ENCODE measurements at places on chromosomes 2 and 18.

- no peak for DNase-seq
These were observed 63.0 kb upstream of the GALNT13 start for GRCh38 chr2:153808679-153809078.

DNA sequence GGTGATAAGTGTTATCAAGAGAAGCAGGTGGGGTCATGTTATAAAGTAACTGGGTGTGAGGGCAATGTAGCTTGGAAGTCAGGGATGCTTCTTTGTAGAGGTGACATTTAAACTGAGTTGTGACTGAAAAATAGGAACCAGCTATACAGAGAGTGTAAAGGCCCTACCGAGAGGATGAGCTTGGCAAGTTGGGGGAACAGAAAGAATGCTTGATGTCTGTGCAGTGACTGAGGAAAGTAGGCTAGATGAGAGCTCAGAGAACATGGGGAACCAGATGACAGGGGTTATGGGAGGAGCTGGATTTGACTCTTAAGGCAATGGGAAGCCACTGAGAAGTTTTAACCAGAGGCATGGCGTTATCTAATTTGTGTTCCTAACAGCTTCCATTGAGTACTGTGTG is 115.3 kb downstream of the DOCK10 start:
- DNase-seq = no peak

DNA sequence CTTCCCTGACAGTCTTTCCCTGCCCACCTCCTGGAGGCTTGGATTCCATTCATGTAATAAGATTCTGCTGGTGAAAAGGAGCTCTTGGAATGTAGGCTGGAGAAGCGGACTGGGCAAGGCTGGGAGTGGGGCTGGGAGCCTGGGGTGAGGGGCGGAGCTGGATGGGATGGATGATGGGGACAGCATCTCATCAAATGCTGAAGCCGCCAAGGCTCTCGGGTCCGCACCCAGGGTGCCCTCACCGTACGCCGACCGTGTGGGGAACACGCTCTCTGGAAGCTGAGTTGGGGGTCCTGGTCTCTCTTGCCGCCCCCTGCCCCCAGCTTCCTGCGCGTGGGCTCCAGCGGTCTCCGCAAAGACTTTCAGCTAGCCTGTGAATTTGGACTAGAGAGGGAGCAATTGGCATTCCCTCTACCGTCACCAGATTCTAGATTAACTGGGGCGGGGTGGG is 9.1 kb downstream of the RAX start:
- no peak for DNase-seq

DNA sequence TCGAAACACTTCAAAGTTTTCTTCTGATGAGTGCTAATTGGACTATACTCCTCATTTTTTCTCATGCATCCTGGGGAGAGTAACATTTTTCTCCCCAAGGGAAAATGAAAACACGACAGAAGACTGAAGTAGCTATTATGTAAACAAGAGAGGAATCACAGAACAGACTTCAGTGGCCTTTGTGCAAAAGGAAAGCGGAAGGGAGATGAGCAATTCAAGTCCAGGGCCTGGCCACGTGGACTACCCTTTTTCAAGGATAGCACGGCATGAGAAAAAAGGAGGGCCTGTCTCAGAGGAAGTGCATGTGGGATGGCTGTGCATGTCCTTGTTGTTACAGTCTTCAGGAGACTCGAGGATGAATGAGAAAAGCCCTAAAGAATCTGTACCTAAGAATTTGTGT is 43.8 kb upstream of the KCNE4 start:
- no peak for DNase-seq

DNA sequence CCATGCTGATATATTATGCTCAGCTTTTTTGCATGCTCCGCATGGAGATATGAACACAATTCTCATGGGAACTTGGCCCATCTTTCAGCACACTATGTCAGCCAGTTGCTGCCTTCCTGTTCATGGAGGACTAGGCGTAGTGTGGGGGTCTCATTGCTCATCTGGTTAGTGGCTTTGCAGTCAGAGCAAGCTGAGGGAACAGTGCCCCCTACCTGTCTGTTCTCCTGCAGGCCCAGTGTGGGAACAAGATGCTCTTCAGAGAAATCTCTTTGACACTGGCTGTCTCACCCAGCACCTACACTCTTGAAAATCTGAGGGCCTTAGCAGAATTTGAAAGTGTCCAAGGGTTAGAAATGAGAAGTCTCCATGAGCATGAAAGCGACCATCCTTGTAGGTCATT is 47.1 kb downstream of the SPTBN1 start:
- no peak for DNase-seq

GRCh38 chr2:72205504-72205881 is 57.8 kb upstream of the CYP26B1 start:
- DNase-seq = no peak

- DNase-seq = no peak
These were observed 33.6 kb upstream of the MGAT4A start for GRCh38 chr2:98764499-98764898.

DNA sequence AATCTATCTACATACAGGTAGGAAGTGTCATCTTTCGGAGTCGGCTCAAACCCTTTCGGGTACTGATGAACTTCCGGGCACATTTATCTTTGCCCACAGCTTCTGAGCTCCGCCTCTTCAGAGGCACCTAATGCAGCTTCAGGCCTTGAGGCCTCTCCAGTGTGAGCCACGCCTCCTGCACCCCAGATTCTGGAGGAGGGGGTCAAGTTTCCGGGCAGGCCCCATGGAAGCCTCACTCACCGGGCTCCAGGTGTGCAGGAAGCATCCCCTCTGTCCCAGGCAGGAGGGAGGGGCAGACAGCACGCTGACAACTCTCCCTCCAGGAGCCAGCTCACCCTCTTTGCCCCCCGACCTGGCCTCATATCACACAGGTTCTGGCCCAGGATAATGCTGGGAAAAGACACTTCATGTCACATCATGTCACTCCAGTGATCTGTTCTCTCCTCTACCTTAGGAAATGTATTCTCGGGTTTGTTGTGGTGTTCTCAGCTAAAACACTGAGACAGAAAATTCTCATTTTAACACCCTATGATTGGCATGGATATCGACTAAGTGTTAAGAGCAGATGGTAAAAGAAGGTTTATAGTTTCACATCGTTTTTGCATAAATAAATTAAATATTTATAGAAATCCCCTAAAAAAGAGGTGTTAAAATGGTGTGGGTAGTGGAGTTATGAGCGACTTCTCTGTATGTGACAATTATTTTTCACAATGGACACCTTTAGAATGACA is 46.2 kb upstream of the COPS8 start:
- no peak for DNase-seq

- no peak for DNase-seq
These were observed 31.8 kb downstream of the CREB1 start for GRCh38 chr2:207561386-207562080.

GRCh38 chr2:133716166-133716565 is 147.9 kb upstream of the NCKAP5 start:
- DNase-seq = no peak

GRCh38 chr18:31010601-31011000 is 31.9 kb downstream of the DSC3 start:
- DNase-seq = no peak

- no peak for DNase-seq
These were observed 170.4 kb upstream of the SESTD1 start for GRCh38 chr2:179435000-179435399.

GRCh38 chr2:122033778-122034177 is 278.3 kb downstream of the TSN start:
- no peak for DNase-seq

DNA sequence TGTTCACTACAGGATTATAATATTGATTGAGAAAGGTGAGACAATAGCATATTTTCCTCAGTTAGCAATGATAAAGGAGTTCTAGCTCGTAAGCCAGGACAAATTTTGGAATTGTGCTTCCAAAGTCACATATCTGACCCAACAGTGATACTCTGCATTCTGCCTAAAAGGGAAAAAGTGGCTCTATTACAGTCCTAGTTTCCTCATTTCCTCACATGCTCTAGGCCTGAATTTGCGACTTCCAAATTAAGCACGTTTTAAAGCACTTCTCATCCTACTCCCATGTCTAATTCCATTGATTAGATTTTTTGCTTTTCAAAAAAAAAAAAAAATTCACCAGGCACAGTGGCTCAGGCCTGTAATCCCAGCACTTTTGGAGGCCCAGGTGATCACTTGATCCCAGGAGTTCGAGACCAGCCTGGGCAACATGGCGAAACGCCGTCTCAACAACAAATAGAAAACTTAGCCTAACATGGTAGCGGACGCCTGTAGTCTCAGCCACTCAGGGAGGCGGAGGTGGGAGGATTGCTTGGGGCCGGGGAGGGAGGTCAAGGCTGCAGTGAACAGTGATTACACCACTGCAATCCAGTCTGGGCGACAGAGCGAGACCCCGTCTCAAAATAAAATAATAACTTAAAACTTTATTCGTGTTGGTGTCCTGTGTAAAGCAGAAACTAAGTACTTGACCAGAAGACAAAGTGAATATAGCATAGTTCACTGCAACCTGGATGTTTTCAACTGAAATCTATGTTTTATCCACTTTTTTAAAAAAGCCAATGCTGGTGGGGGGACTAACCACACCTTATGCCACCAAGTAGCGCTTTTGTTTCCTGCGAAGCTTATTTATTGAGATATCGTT is 1.5 kb downstream of the ESCO1 start:
- no peak for DNase-seq

DNA sequence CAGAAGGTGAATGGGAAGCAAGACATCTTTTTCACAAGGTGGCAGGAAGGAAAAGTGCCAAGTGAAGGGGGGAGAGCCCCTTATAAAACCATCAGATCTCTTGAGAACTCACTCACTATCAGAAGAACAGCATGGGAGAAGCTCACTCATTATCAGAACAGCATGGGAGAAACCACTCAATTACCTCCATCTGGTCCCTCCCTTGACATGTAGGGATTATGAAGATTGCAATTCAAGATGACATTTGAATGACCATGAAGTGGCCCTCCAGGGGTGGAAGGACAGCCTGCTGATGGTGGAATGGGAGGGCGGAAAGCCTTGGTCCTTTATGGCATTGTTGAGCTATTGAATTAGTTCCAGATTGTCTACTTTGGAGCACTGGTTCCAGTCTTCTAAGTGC is 413.0 kb upstream of the MEX3C start:
- DNase-seq = no peak

- no peak for DNase-seq
These were observed 65.3 kb downstream of the C18orf63 start for GRCh38 chr18:74380916-74381315.

DNA sequence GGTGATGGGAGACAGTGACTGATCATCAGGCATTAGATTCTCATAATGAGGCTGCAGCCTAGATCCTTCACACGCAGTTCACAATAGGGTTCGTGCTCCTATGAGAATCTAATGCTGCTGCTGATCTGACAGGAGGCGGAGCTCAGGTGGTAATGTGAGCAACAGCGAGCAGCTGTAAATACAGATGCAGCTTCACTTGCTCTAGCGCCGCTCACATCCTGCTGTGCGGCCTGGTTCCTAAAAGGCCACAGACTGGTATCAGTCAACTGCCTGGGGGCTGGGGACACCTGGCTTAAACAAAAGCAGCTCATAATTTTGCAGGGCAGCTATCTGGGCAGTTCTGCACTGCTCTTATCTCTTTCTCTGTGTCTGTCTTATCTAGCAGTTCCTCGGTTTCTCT is 20.4 kb upstream of the CD226 start:
- DNase-seq = no peak

- DNase-seq = no peak
These were observed 14.7 kb downstream of the NEDD4L start for GRCh38 chr18:58058720-58059119.

DNA sequence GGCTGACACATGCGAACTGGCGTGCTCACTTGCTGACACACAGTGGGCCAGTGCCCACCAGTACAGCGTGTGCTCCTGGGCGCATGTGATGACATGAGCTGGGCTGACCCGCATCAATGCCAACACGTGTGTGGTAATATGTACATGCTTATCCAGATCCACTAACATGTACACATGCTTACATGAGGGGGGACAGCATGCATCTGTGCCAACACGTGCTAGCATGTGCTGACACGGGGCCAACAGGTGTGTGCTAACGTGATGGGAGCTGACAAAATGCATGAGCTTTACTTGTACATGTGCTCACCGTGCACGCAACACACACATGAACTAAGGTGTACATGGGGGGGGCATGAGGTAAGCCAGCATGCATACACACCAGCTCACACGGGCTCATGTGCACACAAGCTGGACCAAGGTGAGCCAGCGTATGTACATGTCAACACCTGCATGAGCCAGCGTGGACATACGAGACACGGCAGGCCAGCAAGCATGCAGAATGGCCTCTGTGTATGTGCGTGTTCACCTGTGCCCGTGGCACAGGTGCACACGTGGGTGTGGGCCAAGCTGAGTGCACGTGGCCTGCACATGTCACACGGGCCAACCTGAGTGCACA is 28.5 kb downstream of the GPC1 start:
- DNase-seq = no peak

GRCh38 chr2:100924520-100925451 is 77.3 kb upstream of the RPL31 start:
- DNase-seq = no peak

GRCh38 chr2:44866152-44866551 is 75.3 kb upstream of the SIX3 start:
- DNase-seq = no peak

DNA sequence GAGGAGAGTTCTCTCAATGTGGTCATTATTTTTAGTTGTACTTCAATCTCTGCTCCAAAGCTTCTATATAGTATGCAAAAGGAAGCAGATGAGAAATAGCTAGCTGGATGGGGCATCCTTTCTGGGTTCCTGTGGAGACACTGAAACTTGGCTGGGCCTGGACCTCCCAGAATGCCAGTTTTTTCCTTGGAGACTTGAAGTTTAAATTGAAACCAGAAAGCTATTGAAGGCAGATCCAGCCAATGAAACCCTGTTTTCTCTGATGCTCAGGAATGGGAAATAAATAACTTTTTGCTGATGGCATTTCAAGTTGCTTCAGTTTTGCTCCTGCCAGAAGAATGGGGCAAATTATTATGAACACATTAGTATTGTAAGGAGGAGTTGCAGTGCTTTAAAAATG is 2.9 kb downstream of the SETBP1 start:
- no peak for DNase-seq

- DNase-seq = no peak
These were observed 29.6 kb downstream of the ARHGAP15 start for GRCh38 chr2:143158551-143159485.

GRCh38 chr2:226902041-226902966 is 66.5 kb downstream of the RHBDD1 start:
- no peak for DNase-seq

DNA sequence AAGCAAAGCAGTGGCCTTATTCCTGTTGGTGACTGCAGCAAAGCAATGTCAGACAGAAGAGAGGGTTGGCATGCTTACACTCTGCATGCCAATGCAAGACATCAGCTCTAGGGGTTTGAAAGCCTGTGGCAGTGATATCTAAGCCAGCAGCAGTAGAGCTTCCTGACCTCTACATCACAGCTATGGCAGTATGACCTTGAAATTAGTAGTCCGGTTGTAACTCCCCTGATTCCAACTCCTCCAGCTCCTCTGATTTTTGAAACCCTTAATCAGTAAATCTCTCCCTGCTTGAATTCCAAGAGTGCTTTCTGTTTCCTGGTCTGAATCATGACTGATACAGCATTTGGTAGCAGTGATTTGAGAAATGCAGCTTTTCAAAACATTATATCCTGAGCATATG is 60.0 kb upstream of the LRP1B start:
- DNase-seq = no peak
